NCI-H1417 (cell line): ENCODE measurements at places on chromosomes 6 and 20.

DNA sequence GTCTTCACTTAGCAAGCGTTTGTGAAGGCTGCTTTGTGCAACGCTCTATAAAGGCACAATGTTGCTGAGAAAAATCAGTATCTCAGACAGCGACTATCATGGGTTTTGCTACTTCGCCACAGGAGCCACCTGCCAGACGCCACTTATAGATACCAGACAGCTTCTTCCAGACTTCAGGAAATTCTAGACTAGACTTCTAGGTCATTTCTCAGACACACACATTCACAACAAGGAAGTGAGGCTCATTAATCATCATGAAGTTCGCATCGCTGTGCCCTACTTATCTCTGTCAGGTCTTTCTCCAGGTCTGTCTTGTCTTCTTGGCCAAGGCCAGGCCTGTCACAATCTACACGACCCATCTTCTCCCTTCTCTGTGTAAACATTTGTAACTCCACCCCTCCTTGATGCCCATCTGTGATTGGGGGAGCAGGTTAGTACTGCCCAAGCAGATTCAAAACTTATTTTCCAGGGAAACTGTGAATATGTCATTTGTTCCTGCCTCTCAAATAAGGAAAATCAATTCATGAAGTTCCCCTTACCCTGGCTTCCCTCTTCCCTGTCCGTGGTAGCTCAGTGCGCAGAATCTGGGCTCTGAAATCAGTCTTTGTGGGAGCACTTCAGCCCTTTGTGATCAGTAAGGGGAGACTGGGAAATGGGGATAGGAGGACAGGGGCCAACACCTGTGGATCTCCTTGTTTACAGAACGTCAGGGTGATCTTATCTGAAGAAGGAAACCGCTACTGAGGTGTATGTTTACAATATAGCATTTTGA lies 115.5 kb downstream of the TNFAIP3 start:
- no peak for DNase-seq

DNA sequence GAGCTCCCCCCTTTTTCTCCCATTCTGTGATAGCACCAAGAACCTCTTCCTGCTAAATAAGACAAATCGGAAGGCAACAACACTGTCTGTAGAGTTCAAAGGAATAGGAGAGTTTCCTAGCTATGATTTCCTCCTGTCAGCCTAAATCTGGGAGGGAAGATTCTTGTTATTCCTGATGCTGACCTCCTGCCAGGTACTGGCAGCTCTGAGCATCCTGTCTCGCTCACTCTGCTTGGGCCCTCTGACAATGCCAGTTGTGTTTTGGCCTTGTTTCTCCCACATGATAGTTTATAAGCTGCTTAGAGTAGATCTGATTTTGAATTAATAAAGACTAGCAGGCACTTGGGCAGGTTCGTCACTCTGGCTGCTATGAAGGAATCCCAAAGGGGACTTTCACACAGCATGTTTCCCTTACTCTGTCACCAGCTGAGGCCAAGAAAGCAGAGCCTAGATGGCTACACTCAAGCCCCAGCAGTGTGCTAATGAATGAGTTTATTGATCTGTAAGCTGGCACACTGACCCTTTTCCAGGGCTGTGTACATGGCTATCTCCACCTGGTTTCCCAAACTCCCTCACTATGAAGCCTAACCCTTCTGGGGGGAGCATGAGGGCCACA lies 52.3 kb downstream of the UQCC1 start:
- no peak for DNase-seq

- DNase-seq, result no peak
These were observed 187.6 kb downstream of the EPM2A start for GRCh38 chr6:145547594-145548335.

GRCh38 chr20:16528078-16528477 lies 45.2 kb downstream of the KIF16B start:
- peak; percentile 88 for DNase-seq

DNA sequence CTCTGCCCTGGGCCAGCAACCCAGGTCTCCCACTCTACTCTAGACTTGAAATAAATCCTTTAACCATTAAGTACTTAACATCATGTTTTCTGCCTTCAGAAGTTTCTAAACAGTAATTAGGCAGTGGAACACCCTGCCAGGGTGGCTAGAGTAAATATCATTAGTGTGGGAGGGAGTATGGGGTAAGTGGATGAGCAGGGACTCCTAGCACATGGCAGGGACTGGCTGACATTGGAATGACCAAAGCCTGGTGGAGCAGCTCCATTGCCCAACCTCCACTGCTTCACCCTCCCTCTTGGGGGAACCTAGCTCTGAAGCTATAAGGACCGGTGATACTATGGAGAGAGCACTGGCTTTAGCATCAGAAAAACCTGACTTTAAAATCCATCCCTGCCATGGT lies 167.1 kb downstream of the MAFB start:
- peak; percentile 22 for DNase-seq

DNA sequence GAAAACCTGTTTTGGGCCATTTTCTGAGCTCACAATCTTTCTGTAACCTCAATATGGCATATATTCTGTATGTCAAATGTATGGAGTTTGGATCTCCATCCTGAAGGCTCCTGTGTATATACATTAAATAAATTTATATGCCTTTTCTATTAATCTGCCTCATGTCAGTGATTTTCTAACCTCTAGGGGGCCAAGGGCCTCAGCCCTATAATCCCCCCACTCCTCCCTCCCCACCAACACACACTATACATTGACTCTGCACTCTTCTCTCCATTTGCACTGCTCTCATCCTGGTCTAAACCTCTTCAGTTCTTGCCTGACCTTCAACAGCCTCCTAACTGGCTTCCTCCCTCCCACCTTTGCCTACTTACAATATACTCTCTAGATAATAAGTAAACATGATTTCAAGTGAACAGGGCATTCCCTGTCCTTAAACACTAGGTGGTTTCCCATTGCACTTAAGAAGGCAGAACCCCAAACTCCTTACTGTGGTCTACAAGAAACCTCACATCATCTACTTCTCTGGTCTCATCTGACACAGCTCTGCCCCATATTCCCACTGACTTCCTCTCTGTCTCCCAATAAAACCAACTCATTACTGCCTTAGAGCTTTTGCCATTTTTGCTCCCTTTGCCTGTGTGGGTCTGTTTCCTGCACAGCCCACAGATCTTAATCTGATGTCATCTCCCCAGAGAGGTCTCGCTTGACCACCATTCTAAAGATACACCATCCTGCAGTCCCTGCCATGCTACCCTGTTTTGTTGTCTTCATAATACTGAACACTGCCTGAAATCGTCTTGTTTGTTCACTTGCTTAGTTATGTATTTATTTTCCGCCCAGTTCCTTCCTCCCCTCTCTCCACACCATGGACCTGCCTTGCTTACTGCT lies 213.7 kb downstream of the SYNE1 start:
- no peak for DNase-seq

- DNase-seq, result no peak
These were observed 69.6 kb upstream of the HDGFL1 start for GRCh38 chr6:22499815-22500214.

- DNase-seq, result no peak
These were observed 547.5 kb upstream of the ADGRB3 start for GRCh38 chr6:68087399-68088133.

DNA sequence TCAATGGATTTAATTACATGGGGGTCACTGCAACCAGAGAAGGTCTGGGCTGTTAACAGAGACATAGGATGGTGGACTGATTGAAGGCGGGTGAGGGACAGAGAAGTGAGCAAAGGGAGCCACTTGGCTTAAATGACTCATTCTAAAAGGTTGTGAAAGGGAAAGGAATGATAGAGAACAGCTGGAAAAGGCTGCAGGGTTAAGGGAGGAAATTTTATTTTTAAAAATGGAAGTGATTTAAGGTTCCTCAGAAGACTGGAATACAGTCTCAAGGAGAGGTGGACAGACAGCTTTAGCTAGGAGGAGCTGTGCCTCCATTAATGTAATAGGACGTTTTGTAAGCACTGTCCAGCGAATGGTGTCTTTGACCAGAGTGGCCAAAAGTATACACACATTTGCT lies 46.7 kb downstream of the RGS17 start:
- DNase-seq, result no peak

DNA sequence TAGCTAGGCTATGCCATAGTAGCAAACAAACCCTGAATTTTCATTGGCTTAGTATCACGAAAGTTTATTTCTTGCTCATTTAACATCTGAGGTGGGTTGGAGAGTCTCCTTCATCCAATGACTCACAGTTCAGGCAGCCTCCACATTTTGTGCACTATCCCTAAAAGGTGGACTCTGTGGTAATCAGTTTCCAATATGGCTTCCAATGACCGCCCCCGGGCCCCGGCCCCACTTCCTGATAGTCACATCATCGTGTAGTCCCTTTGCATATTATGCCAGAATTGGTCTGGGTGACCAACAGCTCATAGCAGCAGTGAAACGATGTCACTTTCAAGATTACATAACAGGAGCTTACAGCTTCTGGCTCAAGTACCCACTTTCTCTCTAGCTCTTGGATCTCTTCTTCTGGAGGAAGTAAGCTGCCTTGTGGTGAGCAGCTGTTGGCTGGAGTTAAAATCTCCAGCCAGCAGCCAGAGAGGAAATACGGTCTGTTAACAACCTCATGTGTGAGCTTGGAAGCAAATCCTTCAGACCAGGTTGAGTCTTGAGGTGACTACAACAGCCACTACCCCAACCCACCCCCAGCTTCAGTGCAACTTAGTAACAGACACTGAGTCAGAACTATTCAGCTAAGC lies 7.8 kb downstream of the HCRTR2 start:
- no peak for DNase-seq

GRCh38 chr6:115058414-115059211 lies 715.8 kb upstream of the HS3ST5 start:
- DNase-seq, result peak; percentile 77

GRCh38 chr6:31711233-31711632 lies 3.9 kb upstream of the LY6G6D start:
- DNase-seq, result no peak

- DNase-seq, result no peak
These were observed 29.2 kb downstream of the AFDN start for GRCh38 chr6:167855825-167856425.

GRCh38 chr6:21612067-21612745 lies 18.7 kb downstream of the SOX4 start:
- peak; percentile 77 for DNase-seq

GRCh38 chr6:79946272-79947190 lies 822 bp downstream of the ELOVL4 start:
- DNase-seq, result peak; percentile 51

- DNase-seq, result no peak
These were observed 807 bp downstream of the SNHG17 start for GRCh38 chr20:38434301-38434741.

DNA sequence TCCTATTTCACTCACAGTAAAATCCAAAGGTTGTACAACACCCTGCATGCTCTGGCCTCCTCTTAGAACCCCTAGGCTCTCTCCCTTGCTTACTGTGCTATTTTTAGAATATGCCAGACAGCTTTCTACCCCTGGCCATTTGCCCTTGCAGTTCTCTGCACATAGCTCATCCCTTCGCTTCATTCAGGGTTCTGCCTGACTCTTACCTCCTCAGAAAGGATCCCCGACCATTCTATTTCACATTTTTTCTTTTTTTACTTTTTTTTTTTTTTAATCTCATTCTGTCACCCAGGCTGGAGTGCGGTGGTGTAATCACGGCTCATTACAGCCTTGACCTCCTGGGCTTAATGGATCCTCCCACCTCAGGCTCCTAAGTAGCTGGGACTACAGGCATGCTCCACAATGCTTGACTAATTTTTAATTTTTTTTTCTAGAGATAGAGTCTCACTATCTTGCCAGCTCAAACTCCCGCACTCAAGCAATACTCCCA lies 33.6 kb downstream of the COMMD7 start:
- DNase-seq, result peak; percentile 33
